MV-4-11 (cell line): ENCODE measurements at places on chromosomes 3 and 15.

DNA sequence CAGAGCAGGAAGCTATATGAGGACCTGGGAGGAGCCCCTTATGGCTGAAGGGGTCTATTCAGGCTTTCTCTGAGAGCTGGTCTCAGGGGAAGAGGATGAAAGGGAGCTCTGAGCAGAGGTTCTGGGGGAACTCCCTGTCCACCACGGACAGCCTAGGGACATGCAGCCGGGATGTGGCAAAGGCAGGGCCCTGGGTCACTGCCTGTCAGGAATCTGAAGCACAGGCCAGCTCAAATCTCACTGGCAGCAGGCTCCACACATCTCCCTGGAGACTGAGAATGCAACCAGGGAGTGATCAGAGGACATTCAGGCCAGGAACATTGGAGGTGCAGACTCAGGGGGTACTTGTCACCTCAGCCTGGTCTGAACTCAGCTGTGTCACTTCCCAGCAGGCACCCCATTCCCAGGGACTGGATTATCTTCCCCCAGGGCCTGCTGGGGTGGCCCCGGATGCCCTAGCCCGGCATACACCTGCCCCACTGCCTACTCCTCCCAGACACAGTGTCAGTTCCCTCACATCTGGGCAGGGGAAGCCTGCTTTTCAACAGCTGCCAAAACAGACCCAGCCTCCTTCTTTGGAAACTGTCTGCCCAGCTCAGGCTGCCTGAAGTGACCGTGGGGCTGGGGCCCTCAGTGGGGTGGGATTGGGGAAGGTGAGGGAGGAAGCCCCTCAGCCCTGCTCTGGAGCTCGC lies 18.3 kb upstream of the SEMA3F start:
- no peak for DNase-seq

DNA sequence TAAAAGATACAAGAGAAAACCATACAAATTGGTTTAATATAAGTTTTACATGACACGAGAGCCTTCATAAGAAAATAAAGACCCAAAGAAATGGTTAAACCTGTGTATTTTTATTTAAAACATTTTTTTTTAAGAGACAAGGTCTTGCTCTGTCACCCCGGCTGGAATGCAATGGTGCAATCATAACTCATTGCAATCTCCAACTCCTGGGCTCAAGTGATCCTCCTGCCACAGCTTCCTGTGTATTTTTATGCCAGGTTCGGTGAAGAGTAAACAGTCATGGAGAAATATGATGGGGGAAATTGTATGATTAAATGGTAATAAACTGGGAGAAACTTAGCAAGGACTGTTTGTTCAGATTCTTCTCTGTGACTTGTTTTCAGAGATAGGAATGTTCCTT lies 441.0 kb downstream of the TUSC7 start:
- no peak for DNase-seq

DNA sequence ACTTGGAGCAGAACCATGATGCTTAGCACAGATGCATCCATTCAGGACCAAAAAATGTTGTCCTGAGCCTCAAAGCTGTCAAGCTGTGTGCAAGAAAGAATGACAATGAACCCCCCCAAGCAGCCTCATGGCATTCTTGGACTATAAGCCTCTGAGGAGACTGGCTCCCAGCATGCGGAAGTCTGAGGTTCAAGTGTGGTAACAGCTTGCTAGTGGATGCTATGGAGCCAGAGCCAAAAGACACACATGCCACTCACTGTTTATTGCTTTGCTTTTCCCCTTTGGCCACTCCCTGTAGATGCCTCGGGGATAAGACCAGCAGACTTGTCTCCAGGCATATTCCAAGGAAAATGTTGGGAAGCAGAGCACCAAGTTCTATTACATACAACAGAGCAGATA lies 38.2 kb upstream of the SNRK start:
- no peak for DNase-seq

- DNase-seq, result peak; percentile 33
These were observed 33.5 kb upstream of the LYZL4 start for GRCh38 chr3:42443819-42444436.

GRCh38 chr3:37183375-37183831 lies 9.0 kb upstream of the LRRFIP2 start:
- DNase-seq, result no peak

- DNase-seq, result no peak
These were observed 537.6 kb downstream of the PLOD2 start for GRCh38 chr3:145623349-145623748.

- no peak for DNase-seq
These were observed 10.6 kb upstream of the VWA5B2 start for GRCh38 chr3:184218814-184219213.

- DNase-seq, result no peak
These were observed 16.5 kb downstream of the LRIG1 start for GRCh38 chr3:66484106-66484844.

DNA sequence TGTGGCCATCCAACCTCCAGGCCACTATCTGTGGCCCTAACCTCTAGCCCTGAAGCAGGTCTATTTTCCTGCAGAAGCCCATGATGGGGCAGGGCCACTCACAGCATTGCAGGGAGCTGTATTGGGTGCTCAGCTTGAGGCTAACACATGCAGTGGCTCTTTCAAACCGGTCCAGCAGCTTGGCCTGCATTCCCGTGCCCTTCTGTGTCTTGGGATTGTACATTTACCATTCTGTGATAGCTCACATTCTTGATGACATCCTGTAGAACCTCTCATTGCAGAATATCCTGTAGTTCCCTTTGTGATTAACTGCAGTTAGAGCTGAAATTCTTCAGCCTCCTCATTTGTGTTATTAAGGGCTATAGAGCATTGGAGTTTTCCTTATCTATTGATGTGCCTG lies 60.8 kb upstream of the ANKRD34C start:
- no peak for DNase-seq

- no peak for DNase-seq
These were observed 96.0 kb upstream of the CCDC80 start for GRCh38 chr3:112736805-112737566.

DNA sequence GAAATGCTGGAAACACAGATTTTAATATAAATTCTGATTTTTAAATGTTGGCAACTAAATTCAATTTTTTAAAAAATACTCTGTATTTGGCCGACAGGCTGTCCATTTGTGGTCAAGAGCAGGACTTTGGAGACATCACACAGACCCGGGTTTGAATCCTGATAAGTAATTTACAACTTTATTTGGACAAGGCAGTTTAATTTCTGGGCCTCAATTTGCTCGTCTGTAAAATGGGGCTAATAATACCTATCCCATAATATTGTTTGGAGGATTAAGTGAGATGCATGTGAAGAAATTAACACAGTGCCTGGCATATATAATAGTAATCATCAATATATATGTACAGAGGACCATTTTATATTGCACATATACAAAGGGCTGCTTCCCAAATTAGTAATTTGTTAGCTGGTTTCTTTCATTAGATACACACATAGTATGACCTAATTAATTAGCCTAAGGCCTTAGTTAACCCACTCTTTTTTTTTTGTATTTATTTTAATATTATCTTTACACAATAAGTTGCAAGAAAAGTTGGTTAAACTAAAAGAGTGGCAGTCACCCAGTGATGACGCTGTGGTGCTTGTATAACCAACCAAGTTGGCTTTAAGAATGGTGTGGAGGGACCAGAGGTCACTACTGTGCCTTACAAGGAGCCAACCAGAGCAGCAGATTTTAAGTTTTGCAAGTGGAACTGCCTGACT lies 665 bp downstream of the PIGB start:
- DNase-seq, result peak; percentile 67

GRCh38 chr15:98503970-98504369 lies 144.4 kb upstream of the IGF1R start:
- peak; percentile 91 for DNase-seq

DNA sequence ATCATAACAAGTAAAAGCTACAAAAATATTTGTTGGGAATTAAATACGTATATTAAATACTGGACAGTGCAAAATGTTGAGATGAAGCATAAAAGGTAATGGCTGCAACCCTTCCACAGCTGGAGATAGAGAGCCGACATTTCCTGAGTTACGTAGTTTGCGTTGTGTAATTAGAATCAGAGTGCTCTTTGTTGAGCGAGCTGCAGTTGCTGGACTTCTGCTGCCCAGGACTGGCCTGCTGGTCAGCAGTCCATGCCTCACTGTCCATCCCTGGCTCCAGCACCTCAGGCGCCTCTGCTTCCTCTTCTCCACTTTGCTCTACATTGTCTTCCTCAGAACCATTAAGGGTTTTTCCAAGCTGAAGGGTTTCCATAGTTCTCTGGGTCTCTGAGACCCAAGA lies 28.4 kb upstream of the SHC4 start:
- DNase-seq, result no peak

DNA sequence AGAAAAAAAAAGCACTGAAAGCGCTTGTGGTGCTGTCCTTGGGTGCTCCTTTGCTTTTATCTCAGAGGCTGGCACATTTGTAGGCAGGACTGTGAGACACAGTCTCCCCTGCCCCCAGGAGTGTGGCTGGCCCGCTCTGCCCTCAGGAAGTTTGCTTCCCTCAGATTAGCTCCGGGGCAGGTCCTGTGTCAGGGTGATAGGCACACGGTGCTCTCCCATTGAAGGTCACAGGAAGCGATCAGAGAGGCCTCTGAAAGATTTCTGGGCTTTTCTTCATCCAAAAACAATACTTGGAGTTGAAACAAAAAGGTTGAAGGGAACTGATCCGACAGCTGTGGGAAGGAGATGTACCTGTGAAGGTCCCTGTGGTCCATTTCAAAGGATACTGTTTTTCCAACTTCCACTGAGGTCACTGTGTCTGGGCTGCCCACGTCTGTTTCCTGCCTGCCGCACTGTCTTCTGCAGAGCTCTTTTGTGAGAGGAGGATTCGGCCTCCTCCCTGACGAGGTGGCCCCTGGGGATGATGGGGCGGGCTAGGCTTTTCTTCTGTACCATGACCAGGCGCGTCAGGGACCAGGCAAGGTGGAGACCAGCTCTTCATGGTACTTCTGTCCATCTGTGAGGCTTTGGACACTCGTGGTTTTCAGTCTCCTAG lies 330.5 kb upstream of the CTDSPL start:
- no peak for DNase-seq

GRCh38 chr3:36786921-36787890 lies 22.9 kb upstream of the DCLK3 start:
- peak; percentile 97 for DNase-seq

DNA sequence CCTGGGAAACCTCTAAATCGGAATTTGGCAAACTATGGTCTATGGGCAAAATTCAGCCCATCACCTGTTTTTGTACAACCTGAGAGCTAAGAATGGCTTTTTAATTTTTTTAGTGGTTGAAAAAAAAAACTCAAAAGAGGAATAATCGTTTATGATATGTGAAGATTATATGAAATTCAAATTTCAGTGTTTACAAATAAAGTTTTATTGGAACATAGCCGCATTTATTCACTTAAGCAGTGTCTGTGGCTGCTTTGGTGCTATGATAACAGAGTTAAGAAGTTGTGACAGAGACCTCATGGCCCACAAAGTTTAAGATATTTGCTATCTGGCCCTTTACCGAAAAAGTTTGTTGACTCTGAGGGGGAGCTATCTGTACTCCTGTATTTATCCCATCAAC lies 36.4 kb upstream of the LACTB start:
- no peak for DNase-seq

DNA sequence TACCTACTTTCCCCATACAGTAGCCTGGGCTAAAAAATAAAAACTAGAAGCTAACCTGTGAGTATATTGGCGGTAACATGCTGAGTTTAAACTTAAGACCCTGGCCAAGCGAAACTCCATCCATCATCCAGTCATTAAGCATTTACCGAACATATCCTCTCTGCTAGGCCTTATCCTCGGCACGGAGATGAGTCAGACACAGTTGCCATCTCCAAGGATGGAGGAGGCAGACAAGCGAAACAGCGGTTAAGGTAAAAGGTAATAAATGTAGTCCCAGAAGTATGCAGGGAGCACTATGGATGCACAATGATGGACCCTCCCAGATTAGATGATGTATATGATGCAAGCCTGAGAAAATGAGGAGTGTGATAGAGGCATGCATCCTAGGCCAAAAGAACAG lies 143.6 kb downstream of the RYR3 start:
- DNase-seq, result no peak

GRCh38 chr3:193095366-193095765 lies 145.7 kb upstream of the PLAAT1 start:
- DNase-seq, result no peak

DNA sequence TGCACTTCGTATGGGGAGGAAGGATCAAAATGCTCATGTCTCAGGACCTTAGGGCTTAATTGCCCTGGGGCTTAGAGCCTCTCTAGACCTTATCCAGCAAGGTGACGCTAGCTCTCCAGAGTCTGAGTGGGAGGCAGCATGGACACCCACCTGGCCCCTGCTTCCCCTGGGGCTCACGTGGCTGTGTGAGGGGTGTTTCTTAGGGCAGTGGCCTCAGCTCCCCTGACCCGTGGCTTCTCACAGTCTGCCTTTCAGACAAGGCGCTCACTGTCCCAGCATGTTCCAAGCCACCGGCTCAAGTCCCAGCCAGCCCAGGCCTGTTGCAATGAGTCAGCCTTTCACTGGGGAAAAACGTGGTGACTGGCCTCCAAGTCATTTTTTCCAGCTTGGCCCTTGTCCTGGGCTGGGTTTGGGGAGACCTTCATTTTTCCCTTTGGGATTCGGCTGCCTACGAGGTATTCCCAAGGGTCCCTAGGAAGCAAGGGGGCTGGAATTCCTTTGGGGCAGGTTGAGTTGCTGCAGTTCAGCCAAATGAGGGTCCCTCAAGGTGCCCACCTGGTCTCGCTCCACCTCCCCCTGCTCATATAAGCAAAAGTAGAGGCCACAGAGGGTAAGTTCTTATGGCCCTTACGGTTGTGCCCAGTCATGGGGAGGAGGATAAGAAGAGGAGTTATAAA lies 15.7 kb downstream of the BHLHE40 start:
- DNase-seq, result no peak

DNA sequence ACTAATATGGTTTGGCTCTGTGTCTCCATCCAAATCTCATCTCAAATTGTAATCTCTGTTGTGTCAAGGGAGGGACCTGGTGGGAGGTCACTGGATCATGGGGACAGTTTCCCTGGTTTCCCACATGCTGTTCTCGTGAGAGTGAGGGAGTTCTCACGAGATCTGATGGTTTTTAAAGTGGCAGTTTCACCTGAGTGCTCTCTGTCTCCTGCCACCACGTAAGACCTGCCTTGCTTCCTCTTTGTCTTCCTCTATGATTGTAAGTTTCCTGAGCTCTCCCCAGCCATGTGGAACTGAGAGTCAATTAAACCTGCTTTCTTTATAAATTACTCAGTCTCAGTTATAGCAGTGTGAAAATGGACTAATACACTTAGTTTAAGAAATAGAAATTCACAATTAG lies 228.9 kb downstream of the CD47 start:
- no peak for DNase-seq

DNA sequence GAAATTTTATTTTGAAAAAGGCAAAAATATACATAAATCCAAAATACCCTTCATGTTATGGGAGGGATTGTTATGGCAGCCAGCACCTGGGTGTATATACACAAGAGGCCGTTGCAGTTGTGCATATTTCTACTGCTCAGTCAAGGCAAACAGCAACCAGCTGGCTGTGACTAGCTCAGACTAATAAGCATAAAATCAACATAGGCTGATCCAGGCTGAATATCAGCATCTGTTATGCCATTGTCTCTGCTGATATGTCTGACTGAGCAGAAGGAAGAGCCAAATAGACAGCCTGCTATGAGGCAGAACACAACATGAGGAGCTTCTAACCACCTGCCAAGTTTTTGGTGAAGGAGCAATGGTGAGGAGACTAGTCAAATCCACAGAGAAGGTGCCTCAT lies 457.5 kb upstream of the ALCAM start:
- DNase-seq, result no peak
